ENCODE measurements at places on chromosomes 16 and 17. TPM values are rescaled to one million over a fixed set of nuclear protein-coding genes. Genes with fewer than 3 reads are reported as not detected.

GRCh38 chr17:29717817-29718216 lies 95.1 kb upstream of the CORO6 start:
- no peak for DNase-seq

DNA sequence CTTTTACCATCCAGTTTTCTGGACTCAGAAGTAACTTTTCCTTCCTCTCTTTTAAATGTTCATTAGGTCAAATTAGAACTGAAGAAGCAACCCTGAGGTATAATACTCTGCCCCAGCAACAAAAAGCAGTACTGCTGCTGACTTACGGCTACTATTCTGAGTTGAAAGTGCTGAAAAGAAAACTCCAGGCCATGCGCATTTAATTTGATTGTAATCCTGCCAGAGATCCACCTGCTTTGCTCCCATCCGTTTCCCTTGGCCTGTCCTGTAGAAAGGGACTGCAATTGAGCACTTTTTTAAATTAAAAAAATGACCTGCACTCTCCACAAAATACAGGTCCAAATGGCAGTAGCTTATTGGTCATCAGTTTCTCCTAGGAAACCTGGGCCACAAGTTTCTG lies 61.6 kb downstream of the PITPNC1 start:
- DNase-seq, result no peak

DNA sequence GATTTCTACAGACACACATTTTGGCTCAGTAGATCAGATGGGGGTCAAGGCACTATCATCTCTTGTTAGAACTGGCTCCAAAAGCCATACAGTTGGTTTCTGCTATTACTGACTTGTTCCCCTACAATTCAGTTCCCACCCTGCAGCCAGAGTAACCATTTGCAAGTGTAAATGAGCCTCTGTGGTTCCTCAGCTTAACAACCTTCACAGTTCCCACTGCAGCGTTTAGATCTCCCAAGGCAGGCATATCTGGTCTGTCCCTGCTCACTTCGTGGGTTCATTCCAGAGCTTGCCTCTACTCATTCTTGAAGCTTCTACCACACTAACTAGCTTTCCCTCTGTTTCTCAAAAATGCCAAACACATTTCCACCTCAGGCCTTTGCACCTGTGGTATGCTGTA lies 186.1 kb downstream of the CBLN1 start:
- no peak for DNase-seq

DNA sequence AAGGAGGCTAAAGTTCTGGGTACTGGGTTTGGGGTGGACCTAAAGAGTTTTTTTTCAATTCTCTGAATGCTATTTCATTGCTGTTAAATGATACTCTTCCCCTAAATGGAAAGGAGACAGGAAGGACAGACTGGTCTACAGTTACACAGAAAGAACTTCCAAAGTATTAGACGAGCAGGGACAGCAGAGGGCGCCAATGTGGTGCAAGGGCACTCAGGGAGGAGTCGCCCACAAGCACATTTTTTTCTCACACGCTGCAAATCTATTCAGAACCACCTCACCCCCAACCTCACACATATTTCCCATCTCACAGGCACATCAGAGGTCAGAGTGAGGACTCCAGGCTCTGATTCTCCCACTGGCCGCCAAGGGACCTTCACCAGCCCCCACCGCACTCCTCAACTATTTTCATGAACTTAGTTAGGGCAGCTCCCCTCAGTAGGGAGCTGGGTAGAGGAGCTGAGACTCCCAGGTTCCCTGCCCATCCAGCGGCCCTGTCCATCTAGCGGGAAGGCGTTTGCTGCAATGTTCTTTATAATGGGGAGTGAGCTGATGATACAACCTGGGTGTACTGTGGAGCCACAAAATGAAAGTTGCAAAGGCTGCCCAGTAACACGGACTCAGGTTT lies 6.8 kb upstream of the CA4 start:
- DNase-seq, result peak; percentile 92

The TIMM22 gene
- 27.4 TPM for total RNA-seq

DNA sequence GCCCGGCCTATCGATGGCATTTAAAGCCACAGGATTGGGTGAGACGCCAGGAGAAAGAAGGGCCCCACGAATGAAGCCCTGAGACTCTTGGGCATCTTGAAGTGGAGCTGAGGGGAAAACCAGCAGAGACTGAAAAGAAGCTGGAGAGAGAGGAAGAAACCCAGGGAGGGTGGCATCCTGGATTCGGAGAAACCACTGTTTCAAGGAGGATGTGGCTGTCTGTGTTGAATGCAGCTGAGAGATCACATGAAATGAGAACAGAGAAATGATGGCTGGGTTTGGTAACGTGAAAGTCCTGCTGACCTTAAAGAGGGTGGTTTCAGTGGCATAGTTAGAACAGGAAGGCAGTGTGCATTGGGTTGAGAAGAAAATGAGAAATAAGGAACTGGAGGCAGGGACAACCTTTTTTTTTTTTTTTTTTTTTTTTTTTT lies 3.8 kb downstream of the TNFSF12 start:
- no peak for DNase-seq

GRCh38 chr17:49406421-49407061 lies 8.1 kb downstream of the PHB1 start:
- DNase-seq, result peak; percentile 43

DNA sequence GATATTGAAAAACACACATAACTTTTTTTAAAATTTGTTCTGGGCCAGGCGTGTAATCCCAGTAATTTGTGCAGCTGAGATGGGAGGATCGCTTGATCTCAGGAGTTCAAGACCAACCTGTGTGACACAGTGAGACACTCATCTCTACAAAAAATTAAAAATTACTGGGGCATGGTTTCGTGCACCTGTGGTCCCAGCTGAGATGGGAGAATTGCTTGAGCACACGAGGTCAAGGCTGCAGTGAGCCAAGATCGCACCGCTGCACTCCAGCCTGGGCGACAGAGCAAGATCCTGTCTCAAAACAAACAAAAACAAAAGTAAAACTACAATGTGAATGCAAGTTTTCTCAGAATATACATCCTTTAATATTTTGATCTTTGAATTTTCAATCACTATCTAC lies 15.1 kb downstream of the C16orf54 start:
- DNase-seq, result no peak

DNA sequence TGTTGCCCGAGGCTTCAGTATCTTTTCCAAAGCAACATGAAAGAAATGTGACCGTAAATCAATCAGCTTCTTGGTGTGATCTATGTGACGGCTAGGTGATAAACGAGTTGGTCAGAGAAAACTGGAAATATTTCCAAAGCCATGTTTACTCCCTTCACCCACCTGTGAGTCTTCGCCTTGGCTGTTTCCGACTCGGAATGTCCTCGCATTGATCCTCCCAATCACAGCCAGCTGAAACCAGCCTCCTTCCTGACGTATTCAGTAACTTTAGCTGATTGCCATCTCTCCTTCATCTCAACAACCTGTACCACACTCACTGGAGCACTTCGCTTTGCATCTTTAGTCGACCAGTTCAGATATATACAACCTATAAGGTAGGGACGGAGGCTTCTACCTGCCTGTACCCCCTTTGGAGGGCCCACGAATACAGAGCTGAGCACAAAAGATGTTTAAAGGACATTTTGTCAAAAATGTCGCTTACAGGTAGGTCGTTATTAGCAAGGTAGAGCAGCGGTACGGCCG lies 705 bp downstream of the KRABD2 start:
- DNase-seq, result peak; percentile 69

DNA sequence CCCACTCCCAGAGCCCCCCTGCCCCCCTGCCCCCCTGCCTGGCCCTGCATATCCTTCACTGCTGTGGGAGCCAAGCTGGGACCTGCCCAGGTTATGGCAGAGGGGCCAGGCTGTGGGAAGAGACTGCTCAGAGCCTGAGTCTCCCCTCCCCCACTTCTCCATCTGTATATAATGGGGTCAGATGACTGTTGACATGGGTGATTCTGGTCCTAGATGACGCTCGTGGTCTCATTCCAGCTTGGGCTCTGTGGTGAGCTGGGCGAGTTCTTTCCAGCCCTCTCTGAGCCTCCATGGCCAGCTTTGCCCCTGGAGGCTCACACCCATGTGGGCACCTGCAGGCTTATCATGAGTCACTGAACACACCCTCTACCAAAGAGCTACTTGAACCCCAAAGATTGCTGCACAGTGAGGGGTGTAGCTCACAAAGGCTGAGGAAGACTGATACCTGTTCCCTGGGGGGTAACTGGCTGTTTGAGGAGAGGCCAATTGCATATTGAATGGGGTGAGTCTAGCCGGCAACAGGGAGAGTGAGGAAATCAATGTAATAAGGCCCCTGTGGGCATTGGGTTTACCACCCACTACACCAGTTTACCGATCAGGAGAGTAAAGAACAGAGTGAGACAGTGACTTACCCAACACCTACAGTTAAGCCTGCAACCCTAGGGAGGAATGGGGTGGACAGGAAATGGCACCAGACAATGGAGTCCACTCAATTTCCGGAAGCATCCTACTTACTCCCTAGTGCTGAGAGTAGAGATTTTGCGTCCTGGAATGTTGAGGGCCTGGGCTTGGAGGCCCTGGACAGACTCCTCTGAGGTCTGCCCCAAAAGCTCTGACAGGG lies 4.2 kb upstream of the SREBF1 start:
- DNase-seq, result no peak

DNA sequence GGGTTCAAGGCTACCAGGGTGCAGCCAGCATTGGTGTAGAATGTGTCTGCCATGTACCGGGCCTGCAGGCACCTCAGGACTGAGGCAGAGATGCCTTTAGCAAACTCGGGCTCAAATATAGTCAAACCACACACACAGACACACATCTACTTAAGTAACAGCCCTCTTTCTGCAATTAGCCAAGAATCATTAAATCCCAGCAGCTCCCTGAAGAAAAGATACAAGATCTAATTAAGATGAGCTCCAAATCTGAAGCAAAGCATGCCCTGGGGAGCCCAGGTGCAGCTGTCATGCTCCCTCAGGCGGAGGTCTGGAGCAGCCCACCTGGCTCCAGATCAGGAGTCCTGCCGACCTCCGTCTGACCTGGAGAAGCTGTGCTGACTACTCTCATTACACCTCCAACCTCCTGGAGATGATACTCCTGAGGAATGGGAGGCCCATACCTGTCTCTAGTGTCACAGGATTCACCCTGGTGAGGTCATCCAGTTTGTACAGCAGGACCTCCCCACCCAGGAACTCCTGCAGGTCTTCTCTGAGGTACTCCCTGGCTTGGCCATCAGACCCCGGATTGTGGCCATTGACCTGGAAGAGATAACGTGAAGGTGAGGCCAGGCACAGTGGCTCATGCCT lies 6.9 kb downstream of the MYO19 start:
- DNase-seq, result no peak

The C16orf92 gene
- total RNA-seq, result not detected

The TBX4 gene
- 0.64 TPM for total RNA-seq

The GLIS2 gene
- total RNA-seq, result 0.80 TPM

The KRTAP4-3 gene
- total RNA-seq, result not detected

The PERCC1 gene
- total RNA-seq, result not detected
